ENCODE measurements at places on chromosomes 1 and 21.
A peak's percentile ranks its signal among the peaks of the same experiment; 100 is the strongest.

DNA sequence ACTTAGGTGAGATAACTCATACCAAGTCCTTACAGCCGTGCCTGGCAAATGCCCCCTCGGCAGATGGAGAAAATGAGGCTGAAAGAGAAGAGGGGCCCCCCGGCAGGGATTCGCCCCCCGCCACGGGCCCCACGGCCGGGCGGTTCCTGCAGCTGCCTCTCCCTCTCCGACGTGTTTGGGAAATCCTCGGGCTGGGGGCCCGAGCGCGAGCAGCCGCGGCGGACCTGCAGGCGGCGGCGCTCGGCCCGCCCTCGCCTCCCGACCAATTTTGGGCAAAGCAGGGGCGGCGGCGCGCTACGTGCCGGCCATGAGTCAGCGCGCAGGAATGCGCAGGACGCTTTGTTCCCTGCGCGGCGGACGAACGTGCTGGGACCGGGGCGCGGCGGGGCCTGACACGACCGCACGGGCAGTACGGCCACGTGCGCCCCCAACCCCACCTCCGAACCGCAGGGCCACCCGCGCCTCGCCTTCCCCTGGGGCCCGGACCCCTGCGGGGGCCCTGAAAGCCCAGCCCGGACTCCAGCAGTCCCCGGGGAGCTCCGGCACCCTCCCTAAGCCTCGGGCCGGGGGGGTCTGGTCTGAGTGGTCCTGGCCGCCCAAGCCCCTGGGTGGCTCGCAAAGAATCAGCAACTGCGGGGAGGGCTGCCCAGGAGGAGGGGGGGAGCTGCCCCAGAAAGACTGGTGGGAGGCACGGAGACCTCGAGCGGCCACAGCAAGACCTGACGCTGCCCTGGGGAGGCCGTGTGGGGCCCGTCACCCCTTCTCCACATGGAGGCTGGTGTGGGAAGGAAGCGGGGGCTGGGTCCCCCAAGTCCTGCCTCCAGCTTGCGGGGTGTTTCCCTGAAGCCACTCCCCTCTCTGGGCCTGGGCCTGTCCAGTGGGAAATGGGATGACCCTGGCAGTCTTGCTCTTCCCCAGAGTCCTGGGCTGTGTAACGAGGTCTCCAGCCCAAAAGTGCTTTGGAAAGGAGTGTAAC, 11.9 kb upstream of the EDN2 start:
- DNase-seq: no peak

DNA sequence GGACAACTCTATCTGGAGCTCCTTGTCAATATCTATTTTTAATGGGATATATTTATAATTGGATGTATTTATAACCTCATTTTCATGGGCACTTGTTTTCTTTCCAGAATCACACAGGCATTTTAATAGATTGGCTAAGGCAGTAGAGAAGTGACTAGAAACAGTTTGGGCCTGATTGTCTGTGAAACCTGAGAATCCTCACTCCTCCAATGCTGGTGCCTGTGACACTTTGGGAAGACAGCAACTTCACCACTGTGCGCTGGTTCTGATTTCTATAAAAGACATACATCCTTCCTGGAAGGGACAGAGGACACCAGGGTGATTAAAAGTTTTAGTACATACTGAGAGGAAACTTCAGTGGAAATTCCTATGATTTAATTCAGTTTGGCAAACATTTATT, 39.6 kb upstream of the RXRG start:
- DNase-seq: no peak

- no peak for DNase-seq
These were observed 805.3 kb downstream of the USP25 start for GRCh38 chr21:16535102-16535422.

- DNase-seq: no peak
These were observed 56.0 kb downstream of the SASS6 start for GRCh38 chr1:100076744-100077143.

- no peak for DNase-seq
These were observed 53.3 kb downstream of the ERO1B start for GRCh38 chr1:236228411-236228810.

DNA sequence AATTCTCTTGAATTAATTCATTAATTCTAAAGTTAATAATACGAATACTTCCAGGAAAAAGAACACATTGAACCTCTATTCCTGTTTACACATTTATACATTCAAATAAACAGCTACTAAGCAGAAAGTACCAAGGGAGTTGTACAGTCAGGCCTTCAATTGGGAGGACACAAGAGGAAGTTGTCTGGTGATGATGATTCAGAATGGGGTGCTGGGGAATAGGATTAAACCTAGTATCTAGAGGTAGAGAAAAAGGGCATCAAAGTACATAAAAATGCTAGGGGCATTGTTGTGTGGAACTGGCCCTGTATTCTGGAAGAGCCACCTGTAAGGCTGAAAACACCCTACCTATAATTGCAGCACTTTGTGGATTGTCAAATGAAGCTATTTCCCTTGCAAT, 71.7 kb upstream of the MROH9 start:
- no peak for DNase-seq

GRCh38 chr1:214439352-214440119, 111.9 kb downstream of the PTPN14 start:
- DNase-seq: peak; percentile 3

DNA sequence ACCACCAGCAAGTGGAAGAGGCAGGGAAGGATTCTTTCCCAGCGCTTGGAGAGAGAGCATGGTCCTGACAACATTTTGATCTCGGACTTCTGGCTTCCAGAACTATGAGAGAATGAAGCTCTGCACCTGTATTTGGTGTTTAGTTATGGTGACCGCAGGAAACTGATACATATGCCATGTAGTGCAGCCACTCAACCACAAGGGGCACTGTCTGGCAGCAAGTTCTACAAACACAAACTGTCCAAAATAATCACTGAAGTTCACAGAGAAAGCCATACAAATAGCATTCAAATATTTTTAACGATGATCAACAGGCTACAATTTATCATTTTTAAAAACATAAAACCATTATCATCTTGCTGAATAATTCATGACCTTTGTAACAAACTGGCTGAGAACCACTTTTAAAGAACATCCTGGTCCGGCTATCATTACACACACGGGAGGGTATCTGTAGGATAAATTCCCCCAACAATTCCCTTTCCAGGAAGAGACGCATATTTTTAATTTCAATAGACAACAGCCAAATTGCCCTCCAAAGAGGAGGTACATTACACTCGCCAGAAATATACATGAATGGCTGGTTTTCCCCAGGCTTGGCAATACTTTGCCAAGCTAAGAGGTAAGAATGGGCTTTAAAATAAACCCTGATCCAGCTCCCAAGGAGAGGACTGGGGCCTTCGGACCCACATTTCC, 9.2 kb upstream of the CBR3 start:
- DNase-seq: peak; percentile 65

DNA sequence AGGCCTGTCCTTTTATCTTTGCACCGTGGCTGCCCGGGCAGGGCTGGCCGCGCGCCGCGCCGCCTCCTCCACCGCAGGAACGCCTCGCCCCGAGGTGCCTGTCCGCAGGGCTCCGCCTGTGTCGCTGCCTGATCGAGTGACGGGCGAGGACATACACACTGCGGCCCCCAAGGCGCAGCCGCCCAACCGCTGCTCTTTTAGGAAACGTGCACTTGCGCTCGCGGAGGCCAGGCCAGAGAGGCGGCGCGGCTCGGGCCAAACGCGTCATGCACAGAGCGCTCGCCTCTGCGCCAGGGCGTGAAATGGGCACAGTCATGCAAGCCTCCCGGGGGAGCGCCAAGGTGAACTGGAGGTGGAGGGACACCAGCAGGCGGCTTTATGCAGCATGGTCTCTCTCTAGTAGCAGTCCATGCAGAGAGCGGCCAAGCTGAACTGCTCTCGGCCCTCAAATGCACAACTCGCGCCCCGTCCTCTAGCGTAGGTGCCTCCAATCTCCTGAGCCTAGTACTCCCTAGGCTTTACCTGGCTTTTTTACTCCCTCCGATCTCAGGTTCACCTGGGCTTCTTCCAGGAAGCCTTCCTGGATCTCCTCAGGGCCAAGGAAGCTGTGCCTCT, 12.9 kb downstream of the TRABD2B start:
- DNase-seq: no peak

- DNase-seq: no peak
These were observed 19.6 kb downstream of the SPATA45 start for GRCh38 chr1:212827831-212828278.

DNA sequence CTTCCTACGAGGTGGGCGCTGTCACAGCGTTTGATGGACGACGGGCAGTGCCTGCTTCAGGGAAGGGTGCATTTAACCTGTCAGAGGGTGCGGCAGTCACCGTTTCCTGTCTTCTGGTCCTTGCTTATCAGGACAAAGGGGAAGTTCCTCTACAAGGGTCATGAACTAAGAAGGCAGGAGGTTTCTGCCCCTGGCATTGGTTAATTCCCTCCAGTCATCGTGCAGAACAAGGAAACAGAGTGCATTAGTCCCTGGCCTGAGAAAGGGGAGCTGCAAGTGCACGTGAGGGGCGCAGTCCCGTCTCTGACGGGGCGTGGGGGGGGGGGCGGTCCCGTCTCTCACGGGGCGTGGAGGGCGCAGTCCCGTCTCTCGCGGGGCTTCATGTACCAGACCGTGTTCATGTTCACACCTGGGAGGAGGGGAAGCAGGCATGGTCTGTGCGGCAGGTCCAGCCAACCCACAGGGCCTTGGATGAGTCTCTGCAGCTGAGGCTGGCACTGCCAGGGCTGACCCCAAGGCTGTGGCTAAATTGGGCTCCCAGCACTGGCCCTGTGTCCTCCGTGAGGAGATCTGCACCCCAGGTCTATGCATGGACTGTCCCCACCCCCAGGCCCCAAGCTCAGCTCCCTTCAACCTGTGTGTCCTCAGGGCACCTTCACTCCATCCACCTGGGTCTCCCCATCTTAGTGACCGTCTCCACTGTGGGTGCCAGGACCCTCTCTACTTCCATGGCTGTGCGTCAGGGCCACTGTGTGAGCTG, 89.2 kb upstream of the COL6A1 start:
- peak; percentile 3 for DNase-seq

DNA sequence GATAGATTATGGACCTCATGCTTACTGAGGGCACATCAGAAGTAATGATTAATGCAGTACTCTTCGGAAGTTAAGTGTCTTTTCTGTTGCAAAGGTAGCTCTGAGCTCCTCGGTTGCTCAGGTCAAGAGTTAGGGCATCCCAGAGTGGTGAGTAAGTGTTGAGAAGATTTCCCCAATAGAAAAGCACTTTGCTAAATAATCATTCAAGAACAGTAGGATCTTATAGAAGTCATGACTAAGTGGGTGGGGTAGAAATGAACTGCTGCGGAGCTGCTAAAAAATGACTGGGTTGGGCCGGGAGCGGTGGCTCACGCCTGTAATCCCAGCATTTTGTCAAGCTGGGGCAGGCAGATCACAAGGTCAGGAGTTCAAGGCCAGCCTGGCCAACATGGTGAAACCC, 648.6 kb upstream of the CAMK1G start:
- DNase-seq: no peak

- DNase-seq: no peak
These were observed 12.7 kb downstream of the AKIRIN1 start for GRCh38 chr1:39003794-39004193.

- DNase-seq: no peak
These were observed 56.2 kb upstream of the COL18A1 start for GRCh38 chr21:45348591-45349327.

DNA sequence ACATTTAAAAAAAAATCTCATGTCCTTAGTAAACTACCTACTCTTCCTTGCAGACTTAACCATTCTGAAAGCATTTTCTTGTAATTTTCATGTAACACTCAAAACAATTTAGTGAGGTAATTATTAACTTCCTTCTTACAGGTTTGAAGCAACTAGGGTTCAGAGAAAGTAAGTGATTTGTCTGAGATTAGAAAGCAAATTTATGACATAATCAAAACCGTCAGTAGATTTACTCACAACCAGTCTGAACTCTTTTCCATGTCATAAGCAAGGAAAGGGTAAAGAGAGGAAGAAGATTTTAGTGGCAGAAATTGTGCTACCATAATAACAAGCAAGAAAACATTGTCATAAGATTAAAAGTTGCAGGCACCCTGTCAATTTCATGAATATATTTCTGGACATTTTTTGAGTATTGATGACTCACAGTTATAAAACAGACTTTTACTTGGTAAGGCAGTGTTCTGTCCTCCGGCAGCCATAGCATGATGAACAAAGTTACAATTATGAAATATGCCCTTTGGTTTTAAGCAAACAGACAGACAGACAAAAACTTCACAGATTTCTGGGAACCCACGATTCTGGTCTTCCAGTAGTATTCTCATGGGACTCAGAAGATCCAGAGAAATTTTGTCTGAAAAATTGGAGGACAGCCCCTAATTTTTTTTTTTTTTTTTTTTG, 707.2 kb downstream of the RWDD3 start:
- no peak for DNase-seq

DNA sequence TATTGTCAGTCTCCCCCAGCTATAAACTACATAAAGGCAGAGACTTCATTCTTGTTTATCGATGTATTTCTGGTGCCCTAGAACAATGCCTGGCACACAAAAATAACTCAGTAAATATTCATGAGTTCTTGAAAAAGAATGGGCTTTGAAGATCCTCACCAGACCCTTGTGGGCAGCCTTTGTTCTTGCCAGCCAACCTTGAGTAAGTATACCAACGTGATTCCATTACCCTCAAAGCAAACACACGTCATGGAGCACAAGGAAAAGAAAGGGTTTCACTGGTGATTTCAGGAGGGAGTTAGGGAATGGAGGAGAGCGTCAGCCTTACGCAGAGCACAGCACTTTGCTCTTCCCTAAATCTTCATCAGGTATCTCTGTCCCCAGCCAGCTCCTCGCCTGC, 29.4 kb downstream of the NMNAT2 start:
- no peak for DNase-seq

- no peak for DNase-seq
These were observed 25.0 kb upstream of the DISP3 start for GRCh38 chr1:11453742-11454491.

- DNase-seq: no peak
These were observed 660 bp downstream of the CD1C start for GRCh38 chr1:158290321-158290844.

DNA sequence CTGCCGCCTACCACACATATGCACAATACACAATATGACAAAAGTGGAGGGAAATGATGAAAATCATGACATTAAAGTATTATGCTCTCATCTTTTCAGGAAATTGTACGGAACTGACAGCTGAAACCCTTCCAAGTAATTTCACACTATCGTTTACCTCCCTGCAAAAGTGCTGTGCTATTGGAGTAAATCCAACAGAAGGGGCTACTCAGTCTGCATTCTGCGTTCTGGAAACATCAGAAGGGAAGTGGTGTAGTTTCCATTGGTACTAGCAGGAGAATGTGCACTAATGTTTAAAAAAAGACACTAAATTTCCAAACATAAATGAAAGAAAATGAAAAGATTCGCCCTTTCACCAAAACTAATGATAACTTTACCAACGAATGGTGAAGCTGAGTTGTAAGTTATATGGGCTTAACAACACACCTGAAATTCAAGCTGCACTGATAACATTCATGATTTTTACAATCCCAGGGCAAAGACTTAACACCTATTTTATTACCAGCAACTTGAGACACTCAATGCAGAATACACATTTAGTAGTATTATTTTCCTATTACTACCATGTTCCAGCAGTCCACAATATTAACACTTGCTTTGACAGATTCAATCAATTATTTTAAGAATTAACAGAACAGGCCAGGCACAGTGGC, 3.2 kb downstream of the DENND1B start:
- DNase-seq: no peak

- DNase-seq: no peak
These were observed 16.5 kb downstream of the CLDN19 start for GRCh38 chr1:42723511-42723910.

Measured in CD4-positive, alpha-beta T cell treated with Interleukin-15 for 4 hours (primary cell).